Suprapubic skin (tissue), 4 donors: ENCODE measurements at places on chromosomes 4 and X. TPM values are rescaled to one million over a fixed set of nuclear protein-coding genes. Genes with fewer than 3 reads are reported as not detected.

The ITGB1BP2 gene
- total RNA-seq: 0.64 TPM

GRCh38 chr4:168804146-168804545, 205.9 kb downstream of the CBR4 start:
- DNase-seq: no peak

GRCh38 chrX:38220415-38221390, at the start of gene SRPX:
SRPX (minus strand) TSS chrX:38220871; CDS start chrX:38220792, 79 bp downstream.
- no peak for DNase-seq

DNA sequence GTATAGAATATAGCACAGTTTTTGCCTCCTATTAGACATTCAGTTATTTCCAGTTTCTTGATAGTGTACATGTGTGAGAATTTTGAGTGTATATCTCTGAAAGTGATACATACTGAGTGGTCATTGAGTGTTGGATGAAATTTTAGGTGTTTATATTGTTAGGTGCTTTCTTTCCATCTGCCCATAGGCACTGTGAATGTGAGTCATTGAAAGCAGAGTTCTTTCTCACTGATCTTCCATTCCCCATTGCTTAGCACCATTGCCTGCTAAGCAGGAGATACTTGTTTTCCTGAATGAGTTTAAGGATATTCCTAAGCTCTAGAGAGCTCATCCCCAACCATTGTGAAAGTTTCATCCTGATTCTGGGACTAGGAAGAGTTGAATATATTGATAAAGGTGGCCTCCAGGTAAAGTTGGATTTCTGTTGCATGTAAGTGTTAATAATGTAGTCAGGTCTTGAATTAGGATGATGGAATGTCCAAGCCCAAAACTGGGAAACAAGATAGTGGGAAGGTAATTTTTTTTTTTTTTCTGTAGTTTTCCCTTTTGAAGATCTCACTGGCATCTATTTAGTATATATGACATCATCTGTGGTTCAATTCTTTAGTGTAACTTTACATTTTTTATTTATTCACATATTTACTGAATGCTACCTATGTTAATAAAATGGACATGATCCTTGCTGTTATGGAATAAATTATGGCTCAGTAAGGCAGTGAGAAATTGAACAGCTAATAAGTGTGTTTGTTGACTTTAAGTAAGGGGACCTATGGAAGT, 22.1 kb downstream of the UBE2K start:
- no peak for DNase-seq

- no peak for DNase-seq
These were observed 2.8 kb upstream of the GRIA2 start for GRCh38 chr4:157217708-157218107.

DNA sequence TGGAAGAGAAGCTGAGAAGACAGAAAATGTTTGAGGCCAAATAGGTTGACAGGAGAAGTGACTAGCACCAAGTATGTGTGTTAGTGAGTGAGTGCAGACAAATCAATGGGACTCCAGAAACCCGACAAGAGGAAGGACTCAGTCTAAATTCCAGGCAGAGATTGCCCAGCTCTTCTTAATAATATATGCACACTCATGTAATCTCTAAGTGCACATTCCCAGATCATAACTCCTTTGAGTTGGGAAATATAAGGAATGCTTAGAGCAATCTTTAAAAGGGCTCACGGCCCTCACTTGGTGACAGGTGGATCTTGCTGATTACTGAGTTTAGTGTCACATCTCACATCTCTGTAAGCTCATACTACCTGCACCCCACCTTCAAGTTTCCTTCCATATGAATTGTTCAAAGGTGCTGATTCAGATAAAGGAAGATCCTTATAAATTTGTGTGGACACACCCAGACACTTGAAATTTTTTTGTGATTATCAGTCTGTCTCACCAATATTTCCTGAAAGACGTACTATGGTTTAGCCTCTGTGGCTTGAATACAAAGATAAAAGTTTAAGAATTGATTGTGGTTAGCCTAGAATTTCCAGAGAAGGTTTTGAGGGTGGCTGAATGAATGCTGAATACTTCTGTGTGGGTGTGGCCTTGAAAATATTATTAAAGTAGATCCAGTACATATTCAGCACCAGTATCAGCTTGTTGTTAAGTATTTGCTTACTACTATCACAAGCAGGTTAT, 205.1 kb upstream of the UGT8 start:
- DNase-seq: no peak

DNA sequence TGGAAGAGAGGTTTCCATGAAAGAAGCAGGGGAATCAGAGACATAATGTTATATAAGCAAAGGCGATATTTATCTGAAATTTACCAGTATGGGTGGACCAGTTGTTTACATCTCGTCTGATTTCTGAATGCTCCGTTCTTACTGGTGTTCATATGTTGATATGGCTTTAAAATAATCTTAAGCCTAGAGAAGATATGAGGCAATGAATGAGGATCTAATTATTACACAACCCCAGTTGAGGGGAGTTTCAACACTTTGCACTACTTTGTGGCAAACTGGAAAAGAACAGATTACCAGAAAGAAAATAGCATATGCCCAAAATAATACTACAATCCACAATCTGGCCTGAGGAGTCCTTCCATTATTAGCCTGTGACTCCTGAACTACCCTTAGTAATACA, 263.3 kb upstream of the MAGEB2 start:
- DNase-seq: no peak
